ENCODE measurements at places on chromosomes 1 and 21.

DNA sequence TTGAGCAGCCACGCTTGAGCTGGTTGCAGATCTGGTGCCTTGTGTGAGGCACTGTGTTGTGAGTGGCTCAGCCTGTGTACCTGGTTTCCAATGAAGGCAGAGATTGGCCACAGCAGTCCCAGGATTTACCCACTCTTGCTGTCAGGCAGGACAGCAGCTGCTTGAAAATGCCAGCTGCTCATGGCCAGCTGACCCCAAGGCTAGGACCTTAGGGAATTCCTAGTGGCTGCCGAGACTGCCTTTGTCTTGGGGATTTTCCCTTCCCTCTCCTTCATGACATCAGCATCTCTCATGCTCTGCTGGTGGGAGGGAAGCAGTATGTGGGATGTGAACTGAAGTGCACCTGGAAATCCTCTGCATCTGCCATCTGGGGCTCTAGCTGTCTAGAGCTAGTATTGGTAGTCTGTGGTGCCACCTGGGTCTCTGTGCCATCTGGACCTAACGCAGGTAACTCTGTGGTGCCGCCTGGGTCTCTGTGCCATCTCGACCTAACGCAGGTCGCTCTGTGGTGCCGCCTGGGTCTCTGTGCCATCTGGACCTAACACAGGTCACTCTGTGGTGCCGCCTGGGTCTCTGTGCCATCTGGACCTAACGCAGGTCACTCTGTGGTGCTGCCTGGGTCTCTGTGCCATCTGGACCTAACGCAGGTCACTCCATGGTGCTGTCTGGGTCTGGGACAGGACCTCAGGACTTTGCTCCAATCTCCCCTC, 3.8 kb upstream of the LRRC47 start:
- DNase-seq, result no peak

DNA sequence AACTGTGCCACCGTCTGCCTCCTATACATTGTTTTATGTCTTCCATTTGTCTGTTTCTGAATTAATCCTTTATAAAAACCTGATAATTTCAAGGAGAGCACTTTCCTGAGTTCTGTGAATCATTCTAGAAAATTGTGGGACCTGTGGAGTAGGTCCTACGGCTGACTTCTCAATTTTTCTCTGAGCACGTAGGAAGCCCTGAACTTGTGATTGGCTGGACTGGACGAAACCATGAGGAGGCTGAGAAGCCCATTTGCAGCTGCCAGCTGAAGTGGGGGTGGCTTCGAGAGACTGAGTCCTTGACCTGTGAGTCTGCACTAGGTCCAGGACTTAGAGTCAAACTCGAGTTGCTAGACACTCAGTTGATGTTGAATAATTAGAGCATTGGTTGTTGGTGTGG, 277.1 kb upstream of the NCAM2 start:
- DNase-seq, result no peak

DNA sequence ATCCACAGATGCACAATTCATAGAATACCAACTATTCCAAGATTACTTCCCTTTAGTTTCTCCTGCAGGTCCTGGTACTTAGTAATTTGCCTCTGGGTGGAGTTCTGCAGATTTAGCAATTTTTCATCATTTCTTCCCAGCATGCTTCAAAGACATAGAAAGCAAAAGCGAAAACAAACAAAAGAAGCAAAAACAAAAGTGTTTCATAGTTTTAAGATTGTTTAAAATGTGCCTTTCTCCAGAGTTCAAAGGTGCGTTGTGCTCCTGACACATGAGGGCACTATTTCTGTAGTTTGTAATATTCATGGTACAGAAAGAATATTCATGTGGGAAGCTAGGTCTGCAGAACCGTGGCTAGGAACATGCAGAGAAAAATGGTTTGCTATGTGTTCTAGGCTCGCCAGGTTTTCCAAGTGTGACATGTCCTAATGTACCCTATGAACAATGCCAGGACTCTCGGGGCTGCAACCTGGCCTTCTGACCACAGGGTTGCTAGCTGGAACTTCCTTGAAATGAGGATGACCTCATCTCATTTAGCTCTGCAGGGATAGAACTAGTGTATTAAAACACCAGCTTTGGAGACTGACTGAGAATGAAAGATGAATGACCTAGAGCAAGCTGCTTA, 30.0 kb upstream of the RCSD1 start:
- DNase-seq, result peak; percentile 2

DNA sequence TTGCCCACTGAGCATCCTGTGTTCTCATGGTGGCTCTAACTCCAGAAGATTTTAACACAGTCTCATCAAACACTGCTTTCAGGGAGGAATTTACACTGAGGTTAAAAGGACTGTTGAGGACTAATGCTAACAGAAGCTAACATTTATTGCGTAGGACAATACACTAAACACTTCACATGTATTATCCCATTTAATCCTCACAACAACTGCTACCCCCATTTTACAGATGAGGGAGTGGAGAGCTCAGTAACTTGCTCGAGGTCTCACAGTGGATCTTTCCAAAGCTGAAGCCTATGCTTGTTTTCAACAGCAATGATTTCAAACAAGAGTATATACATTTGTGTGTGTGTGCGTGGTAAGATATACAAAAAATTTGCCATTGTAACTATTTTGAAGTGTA, 13.9 kb downstream of the ATF3 start:
- no peak for DNase-seq

- no peak for DNase-seq
Measured at GRCh38 chr1:9657521-9658032, 6.0 kb downstream of the PIK3CD start.

DNA sequence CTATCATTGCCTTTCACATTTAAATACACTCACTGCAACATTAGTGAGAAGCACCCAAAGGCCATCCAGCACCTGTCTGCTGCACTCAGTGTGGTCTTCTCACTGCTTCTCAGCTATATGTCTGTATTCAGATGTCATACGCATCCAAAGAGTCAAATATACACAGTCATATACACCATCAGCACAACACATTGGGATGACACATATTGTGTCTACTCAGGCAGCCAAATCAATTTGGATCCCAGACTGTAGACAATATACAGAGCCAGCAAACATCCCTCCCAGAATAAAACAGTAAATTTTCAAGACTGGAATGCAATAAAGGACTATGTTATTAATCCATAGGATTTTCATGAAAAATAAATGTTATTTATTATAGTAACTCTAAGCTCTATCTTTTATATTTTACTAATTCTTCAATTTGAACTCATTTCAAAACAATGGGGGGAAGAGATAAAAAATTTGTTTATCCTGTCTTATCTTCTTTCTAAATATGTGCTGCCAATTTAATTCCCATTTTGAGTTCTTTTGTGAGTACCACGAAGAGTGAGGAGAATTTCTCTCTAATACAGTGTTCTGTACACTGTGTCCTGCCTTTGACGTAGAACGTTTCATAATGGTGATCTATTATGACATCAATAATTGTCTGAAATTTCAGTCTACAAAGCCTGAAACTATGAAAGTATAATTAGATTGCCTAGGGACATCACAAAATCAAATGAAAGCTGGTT, 602.2 kb upstream of the CXADR start:
- DNase-seq, result no peak

GRCh38 chr1:246587032-246587431, 20.8 kb downstream of the CNST start:
- no peak for DNase-seq

- no peak for DNase-seq
Measured at GRCh38 chr1:35453031-35453430, 104.2 kb downstream of the KIAA0319L start.

DNA sequence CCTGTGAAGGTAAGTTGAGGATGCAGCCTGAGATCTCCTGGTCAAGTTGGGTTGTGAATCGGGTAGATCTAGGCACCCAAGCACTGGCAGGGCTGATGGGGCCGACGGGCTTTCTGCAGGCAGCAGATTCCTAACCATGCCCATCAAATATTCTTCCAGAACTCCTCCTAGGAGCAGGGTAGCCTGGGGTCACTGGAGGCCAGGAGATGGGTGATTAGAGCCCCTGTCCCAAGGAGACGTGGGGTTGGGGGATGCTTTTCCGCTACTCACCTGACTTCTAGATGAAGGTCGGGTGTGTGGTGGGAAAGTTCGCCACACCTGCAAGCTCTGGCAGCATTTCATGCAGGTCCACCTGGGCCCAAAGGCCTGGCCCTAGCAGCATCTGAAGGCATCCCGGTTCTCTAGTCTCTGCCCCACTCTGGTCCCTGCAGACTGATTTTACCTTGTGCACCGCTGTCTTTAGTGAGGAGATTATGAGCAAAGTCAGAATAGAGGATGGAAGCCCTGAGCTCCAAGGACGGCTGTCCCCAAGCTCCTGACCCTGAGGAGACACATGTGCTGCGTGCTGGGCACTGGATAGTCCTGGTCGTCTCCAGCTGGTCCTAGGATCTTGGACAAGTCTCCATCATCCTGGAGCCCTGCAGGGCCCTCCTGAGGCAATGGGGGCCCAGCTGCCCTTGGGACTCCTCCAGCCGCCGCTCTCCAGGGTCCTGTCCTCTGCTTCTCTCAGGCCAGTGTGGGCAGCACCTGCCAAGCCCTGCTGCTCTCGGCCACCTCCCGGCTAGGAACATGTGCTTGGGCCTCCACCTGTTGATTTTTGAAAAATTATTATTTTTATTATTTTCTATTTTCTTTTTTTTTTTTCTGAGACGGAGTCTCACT, 21.8 kb upstream of the C2CD2 start:
- DNase-seq, result no peak

DNA sequence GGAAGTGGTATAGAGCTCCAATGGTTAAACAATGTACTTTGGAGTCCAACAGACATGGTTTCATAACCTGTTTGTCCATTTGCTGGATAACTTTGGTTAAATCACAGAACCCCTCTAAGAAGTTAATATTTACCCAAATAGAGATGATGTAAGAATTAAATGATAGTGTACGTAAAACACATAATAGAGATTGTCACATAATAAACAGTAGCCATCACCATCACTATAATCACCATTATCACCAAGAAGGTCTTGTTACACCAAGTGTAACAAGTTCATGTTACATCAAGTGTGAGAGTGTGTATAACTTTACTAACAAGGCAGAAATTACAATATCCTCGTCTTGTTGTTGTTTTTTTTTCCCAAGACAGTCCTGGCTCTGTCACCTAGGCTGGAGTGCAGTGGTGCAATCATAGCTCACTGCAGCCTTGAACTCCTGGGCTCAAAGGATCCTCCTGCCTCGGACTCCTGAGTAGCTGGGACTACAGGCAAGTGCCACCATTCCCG, 23.3 kb downstream of the NUCKS1 start:
- DNase-seq, result no peak

- no peak for DNase-seq
Measured at GRCh38 chr1:109762821-109763645, 690 bp downstream of the EPS8L3 start.

DNA sequence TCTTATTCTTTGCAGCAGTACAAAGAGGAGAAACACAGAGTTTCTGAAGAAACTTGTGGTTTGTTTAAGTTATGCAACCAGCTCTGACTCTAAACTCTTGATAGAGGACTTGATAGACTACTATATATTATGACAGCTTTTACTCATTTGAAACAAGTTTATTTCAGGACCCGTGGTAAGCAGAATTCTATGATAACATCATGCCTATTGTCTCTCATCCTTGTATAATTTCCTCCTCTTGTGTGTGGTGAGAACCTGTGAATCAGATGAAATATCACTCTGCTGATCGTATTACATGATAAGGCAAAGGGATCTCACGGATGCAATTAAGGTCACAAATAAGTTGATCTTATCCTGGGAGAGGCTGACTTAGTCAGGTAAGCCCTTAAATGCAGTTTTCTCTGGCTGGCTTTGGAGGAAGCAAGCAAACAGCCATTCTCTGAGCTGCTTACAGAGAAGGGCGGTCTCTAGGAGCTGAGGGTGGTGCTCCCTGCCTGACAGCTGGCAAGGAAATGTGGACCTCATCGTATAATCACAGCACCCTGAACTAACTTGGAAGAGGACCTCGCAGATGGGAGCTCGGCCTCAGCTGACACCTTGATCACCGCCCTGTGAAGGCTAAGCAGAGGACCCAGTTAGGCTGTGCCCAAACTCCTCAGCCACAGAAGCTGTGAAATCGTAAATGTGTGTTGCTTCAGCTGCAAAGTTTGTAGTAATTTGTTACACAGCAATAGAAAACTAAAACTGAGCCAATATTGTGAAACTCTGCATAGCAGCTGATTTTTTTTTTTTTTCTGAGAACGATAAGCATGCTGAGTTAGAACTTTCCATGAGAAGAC, 151.1 kb upstream of the DPT start:
- DNase-seq, result no peak

DNA sequence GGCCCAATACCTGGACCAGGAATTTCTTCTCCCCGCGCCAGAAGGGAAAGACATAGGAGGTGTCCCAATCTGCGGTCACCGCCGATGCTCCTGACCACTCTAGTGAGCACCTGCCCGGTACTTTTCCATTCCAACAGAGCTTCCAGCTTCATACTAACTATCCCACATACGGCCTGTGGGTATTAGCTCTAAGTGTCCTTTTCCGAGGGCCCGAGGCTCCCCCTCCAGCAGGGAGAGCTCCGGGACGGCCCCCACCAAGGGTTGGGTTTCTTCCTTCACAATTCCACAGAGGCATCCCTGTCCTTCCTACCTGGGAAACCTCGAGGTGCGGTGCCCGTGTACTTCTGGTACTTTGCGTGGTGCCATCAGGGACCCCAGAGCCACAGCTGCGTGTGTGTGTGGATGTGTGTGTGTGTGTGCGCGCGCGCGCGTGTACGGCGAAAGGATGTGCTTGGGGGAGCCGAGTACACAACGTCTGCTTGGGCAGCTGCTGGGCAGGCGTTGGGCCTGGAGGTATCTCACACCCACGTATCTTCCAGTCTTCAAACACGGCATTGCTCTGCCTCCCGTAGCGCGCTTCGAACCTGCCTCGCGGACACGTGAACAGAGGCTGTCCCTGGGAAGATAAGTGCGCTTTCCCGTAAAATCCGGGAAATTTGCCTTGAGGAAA, 2.4 kb upstream of the SIM2 start:
- DNase-seq, result no peak

GRCh38 chr1:43382027-43382779, 7.4 kb downstream of the MED8 start:
- DNase-seq, result no peak

GRCh38 chr1:203117611-203118575, 9.6 kb upstream of the ADORA1 start:
- peak; percentile 57 for DNase-seq

- no peak for DNase-seq
Measured at GRCh38 chr1:31423418-31423947, 10.5 kb downstream of the SERINC2 start.

GRCh38 chr1:226635456-226635941, 86.9 kb downstream of the STUM start:
- DNase-seq, result no peak

DNA sequence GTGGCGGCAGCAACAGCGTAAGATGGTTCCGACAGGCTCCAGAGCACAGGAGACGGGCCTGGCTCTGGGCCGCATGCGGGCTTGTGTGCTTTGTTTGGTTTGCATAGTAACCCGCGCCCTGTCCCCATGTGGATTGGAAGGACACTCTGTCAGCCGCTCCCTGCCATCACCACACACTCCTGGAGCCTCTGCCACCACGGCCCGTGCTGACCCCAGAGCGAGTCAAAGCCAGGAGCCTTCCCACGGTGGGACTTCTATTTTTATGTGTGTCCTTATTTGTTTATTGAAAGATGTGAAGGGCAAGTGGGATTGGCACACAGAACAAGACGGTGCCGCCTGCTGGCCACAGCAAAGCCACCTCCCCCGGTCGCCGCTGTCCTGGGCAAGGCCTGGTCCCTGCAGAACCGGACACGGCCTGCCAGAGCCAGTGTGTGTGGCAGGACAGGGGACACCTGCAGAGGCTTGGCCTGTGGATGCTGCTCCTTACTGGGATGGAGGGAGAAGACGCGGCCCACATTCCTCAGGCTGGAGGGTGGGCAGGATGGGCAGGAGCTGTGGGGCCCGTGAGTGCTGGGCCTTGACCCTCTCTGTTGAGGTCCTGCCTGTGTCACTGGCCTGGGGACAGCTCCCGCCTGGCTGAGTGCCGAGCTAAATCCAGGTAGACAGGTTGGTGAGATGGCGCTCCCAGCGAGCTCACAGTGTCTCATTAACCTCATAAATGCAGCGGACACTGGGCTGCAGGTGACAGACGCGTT, 64.4 kb downstream of the AGPAT3 start:
- DNase-seq, result peak; percentile 56

Measured in C1 segment of cervical spinal cord (tissue), 14 donors.